ENCODE measurements at places on chromosomes 13 and 19.

GRCh38 chr13:40667622-40667978 is 1.2 kb upstream of the FOXO1 start:
- no peak for DNase-seq

GRCh38 chr13:43081866-43082265 is 58.5 kb downstream of the DNAJC15 start:
- DNase-seq, result no peak

GRCh38 chr13:40480915-40481516 is 185.4 kb downstream of the FOXO1 start:
- no peak for DNase-seq

- no peak for DNase-seq
Measured at GRCh38 chr13:101399365-101399764, 16.9 kb downstream of the NALCN start.

DNA sequence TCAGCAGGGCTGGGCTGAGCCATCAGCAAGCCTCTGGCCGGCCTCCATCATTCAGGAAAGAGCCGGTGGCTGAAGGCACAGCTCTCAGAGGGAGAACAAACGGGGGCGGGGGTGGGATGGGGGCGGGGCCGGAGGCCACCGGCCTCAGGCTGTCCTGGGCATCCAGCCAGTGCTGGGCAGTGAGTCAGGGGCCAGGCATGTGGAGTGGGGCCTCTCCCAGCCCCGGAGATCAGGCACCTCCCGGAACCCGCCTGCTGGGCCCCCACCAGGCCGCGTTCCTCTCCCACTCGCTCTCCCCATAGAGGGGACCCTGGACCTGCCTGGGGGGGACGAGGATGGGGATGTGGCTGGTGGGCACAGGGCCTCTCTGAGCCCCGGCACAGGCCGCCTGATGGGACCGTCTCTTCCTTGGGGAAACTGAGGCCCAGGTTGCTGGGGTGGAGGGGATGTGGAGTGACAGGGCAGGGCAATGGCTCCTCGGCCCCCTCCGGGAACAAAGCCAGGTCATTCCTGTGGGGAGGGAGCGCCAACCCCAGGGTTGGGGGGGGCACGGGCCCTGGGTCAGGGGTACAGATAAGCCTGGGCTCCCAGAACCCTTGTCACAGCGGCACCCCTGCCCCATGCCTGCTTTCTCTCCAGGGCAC is 12.9 kb downstream of the SPC24 start:
- peak; percentile 95 for DNase-seq

DNA sequence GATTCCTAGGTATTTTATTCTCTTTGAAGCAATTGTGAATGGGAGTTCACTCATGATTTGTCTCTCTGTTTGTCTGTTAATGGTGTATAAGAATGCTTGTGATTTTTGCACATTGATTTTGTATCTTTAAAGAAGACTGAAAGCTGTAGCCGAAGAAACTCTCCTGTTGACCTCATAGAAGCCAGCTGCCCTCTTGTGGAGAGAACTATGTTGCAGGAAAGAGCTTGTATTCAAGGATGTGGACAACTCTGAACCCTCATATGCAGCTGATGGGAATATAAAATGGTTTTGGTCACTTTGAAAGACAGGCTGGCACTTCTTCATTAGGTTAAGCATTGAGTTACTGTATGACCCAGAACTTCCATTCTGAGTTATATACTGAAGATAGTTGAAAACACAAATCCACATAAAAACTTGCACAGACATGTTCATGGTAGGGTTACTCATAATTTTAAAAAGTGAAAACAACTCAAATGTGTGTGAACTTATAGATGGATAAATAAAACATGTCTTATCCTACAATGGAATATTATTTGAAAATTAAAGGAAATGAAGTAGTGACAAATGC is 65.8 kb upstream of the SLITRK6 start:
- no peak for DNase-seq

GRCh38 chr19:45351401-45351952 is 10.9 kb downstream of the KLC3 start:
- DNase-seq, result no peak
